ENCODE measurements at places on chromosomes 1 and 21.

DNA sequence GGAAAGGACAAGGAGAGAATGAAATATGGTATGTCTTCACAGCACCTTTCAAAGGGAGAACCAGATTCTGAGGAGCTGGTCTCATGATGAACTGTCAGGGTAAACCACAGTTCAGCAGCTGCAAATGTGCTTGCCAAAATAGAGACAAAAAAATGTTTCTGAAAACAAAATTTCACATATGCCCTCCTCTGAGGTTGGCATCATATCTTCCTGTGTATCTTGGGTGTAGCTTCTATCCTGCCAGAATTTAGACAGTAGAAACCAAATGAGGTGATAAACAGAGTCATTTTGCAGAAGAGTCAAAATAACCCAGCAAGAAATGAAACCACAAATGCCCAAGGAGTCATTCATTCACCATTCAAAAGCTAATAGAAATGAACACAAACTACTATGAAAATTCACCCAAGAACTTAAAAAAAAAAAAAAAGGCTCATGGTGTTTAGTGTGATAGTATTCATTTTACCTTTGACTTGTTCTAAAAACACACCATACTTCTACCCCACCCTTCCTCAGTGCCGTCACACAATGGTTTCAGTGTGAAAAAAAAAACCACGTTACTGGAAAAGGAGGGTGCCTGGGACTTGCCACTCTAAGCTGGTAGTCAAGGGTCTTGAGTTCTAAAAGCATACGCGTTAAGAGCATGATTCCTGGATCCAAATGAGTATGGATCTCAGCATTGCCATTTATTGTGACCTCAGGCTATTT is 18.5 kb downstream of the SELL start:
- peak; percentile 42 for DNase-seq

DNA sequence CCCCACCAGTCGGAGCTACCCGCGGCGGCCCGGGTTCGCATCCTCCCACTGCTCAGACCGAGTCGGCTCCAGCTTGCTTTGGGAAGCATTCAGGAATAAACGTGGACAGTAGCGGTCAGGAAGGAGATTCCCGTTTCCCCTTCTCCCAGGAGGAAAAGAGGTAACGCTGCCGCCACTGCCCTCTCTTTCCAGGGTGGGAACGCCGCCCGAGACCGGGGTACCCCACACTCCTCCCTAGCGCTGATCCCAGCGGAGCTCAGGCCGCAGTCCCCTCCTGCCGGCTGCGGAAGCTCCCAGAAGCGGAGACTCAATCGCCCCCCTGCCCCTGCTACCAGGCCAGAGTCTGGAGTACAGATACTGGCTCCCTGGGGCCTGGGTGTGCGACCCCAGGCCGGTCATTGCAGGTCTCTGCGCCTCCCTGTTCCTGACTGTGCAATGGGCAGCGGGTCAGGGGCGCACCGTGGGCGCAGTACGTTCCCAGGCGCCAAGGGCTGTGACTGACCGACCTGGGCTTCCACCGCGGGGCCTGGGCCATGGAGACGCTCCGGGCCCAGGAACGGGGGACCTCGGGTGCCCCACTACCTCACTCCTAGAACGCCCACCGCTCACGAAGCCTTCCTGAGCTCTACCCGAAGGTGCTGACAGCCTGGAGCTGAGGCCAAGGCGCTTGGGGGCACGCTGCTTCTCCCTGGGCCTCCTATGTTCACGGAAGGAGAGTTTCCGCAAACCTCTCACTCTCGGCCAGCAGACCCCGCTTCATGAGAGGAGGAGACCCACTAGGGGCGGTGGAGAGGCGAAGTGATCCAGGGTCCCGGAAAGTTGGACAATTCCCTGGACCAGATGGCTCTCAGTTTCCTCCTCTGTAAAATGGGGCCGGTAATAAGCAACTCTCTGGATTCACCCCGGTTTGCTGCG is 7.8 kb downstream of the DMRTA2 start:
- DNase-seq = no peak

GRCh38 chr1:42240966-42241755 is 76.6 kb upstream of the GUCA2A start:
- DNase-seq = no peak

- DNase-seq = no peak
These were observed 1237.2 kb downstream of the PLA2G4A start for GRCh38 chr1:188065917-188066316.

DNA sequence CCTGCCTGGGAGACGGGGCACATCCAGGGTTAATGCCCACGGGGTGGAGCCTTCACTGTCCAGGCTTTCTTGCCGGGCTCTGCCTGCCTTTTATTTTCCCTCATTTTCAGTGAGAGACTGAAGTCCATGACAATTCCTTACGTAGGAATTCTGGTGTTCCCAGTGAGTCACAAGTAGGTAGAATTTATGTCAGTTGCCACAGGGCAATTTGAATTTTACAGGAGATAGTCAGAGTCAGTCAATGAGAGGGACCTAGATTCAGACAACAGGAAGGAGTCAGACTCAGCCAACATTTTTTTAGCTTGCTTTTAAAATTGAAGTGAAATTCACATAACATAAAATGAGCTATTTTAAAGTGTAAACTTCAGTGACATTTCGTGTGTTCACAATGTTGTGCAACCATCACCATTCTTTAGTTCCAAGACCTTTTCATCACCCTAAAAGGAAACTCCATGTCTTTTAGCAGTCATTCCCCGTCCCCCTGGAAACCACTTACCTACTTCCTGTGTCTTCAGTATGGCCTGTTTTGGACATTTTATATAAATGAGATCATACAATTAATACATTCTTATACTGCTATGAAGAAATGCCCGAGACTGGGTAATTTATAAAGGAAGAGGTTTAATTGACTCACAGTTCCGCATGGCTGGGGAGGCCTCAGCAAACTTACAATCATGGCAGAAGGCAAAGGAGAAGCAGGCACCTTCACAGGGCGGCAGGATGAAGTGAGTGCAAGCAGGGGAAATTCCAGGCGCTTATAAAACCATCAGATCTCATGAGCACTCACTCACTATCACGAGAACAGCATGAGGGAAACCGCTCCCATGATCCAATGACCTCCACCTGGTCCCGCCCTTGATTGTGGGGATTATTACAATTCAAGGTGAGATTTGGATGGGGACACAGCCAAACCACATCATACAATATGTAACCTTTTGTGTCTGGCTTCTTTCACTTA is 14.6 kb downstream of the AJAP1 start:
- DNase-seq = no peak

DNA sequence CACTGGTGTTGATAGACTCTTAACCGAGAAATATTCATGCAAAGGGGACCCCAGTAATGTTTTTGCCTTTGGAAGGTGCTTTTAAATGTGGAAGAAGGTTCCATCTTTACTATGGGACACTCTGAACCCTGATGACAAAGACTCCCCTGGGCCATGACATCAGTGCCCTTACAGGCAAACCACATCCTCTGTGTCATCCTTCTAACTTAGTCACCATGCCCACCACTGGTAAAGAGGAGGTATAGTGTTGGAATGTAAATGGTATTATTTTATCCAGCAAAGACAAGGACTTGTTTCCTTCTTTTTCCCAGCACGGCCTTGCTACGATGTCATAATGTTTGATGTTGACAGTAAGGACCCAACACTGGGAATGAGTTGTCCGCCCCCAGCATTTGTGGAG is 12.6 kb downstream of the METTL13 start:
- DNase-seq = peak; percentile 69

- DNase-seq = no peak
These were observed 354.6 kb downstream of the MATN1 start for GRCh38 chr1:30368651-30369240.

- no peak for DNase-seq
These were observed 118.6 kb upstream of the KAZN start for GRCh38 chr1:14479865-14480264.

DNA sequence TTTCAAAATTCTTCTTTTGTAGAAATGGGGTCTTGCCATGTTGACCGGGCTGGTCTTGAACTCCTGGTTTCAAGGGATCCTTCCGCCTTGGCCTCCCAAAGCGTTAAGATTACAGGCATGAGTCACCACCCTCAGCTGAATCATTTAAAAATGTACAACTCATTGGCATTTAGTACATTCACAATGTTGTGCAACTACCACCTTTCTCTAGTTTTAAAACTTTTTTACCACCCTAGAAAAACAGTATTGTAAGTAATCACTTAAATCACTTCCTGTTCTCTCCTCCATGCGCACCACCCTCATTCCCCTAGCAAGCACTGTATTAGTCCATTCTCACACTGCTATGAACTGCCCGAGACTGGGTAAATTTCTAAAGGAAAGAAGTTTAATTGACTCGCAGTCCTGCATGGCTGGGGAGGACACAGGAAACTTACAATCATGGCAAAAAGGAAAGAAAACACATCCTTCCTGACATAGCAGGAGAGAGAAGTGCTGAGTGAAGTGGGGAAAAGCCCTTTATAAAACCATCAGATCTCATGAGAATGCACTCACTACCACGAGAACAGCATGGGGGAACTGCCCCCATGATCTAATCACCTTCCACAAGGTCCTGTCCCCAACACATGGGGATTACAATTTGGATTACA is 14.4 kb upstream of the THEM5 start:
- DNase-seq = no peak

GRCh38 chr1:201461645-201462441 is 7.1 kb downstream of the PHLDA3 start:
- DNase-seq = no peak

- DNase-seq = no peak
These were observed 122.1 kb upstream of the RGS1 start for GRCh38 chr1:192453360-192453992.

- DNase-seq = no peak
These were observed 4.1 kb upstream of the NEGR1 start for GRCh38 chr1:72286401-72286800.

- no peak for DNase-seq
These were observed 58.4 kb downstream of the PLXNA2 start for GRCh38 chr1:208185801-208186231.

DNA sequence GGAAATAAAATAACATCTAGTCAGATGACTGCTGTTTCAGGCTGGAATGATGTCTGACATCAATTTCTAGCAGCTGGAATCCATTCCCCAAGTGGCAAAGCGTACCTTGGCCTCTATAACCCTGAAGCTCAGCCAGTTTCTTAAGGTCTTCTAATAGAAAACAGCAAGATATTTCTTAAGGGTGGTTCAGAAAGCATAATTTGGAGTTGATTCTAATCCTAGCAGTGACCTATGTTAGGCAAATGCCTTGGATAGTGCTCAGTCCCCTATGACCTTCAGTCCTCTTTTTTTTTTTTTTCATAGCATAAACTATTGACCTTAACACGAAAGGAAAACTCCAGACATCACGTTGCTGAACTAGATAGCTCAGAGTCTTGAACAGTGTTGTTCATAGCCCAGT is 56.5 kb downstream of the LAMC2 start:
- DNase-seq = no peak

- DNase-seq = no peak
These were observed 12.7 kb downstream of the DRAXIN start for GRCh38 chr1:11704194-11704529.

- DNase-seq = no peak
These were observed 137.7 kb downstream of the COL11A1 start for GRCh38 chr1:102970496-102971078.

- DNase-seq = no peak
These were observed 223.6 kb downstream of the SRGAP2C start for GRCh38 chr1:121408354-121408753.

DNA sequence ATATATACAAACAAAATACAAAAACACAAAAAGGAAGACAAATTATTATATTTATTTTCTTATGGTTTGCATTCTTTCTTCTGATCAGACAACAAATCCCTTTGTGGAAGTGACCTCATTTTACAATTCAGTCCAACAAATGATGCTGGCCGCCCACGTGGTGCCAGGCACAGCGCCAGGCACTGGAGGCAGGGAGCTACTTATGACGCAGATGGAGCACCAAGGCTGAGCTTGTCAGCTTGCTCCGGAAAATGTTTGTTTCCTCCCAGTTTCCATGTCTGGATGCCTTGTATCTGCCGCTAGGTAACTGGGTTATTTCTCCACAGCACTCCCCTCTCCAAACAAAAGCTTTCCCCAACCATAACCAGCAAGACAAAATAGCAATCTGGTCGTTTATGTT is 30.7 kb upstream of the CD34 start:
- DNase-seq = no peak

DNA sequence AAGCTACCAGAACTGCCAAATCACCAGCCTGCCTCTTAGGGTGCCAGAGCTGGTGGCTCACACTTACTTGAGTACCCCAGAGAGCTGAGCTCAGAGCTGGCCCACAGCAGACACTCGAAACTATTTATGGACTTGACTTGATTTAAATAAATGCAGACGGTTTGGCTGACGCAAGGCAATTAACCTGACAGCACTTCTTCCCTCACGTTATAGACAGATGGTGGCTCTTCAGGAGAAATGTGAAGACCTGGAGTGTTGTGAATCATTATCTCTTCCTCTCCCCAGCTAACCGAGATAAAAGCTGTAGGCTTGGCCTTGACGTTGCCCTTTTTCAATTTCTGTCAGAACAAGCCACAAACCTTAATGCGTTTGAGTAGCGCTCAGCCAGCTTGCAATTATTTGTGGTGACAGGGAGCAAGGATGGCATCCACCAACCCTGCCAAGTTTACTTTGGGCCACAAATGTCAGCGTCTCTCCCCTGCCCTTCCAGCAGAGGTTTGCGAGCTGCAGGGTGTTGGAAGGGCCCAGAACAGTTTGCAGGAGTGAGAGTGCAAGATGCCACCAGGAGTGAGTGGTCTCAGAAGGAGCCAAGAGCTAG is 34.0 kb upstream of the BCAR3 start:
- peak; percentile 11 for DNase-seq
